Midbrain (tissue), 1 donor: ENCODE measurements at places on chromosomes 7 and 10.

GRCh38 chr10:133241501-133242205, 4.0 kb downstream of the VENTX start:
- DNase-seq: no peak

DNA sequence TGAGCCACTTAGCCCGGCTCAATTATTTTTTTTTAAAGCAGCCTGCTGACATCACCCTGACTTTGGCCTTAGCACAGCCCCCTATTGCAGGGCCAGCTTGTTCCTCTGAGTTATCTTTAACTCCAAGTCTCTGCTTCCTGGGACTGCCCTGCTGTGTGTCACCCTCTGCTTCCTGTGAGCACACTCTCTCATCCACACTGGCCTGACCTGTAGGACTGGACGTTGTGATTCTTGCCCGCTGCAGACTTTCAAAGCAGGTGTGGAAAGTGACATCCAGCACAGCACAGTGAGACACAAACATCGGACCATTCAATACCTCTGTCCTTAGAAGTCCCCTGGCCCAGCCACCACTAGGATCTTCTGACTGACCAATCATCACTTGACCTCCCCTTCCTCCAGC, 26.4 kb upstream of the HSPA12A start:
- no peak for DNase-seq

DNA sequence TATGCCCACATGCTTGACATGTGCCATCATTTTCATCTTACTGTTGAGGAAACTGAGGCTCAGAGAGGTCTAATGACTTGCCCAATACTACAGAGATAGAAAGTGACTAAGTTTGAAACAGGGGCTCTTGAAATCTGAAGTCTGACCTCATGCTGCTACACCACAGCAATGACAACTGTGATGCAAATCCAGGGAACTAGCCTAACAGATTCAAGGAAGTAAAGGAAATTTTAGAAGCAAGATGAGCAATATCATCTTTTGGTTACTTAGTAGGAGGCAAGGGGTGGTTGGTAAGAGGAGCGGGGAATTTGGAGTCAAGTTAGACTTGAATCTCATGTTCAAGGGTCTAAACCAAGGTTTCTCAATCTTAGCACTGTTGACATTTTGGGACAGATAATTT, 26.3 kb upstream of the OSBPL3 start:
- DNase-seq: no peak

GRCh38 chr7:19213746-19214145, 68.5 kb upstream of the FERD3L start:
- no peak for DNase-seq

DNA sequence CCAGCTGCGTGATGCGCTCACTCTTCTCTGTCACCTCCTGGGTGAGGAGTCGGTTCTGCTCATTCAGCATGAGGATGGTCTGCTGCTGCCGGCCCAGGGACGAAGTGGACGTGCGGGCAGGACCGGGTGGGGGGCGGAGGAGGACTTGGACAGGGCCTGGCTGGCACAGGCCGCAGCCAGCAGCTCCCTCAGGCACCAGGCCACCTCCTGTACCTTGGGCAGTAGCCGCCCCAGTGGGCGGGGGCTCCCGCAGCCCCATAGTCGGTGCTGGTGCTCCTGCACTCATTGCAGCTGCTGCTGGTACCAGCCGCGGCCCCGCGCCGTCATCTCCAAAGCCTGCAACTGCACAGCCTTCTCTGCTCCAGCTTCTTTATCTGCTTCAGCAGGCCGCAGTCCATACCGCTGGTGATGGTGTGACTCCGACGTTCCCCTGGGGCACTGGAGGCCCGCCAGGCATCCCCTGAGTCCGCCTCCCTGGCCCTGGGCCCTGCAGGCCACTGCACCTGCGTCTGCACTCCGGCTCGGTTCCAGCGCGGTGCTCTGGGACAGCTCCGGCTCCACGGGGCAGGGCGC, 884.9 kb upstream of the ZNF722 start:
- no peak for DNase-seq

DNA sequence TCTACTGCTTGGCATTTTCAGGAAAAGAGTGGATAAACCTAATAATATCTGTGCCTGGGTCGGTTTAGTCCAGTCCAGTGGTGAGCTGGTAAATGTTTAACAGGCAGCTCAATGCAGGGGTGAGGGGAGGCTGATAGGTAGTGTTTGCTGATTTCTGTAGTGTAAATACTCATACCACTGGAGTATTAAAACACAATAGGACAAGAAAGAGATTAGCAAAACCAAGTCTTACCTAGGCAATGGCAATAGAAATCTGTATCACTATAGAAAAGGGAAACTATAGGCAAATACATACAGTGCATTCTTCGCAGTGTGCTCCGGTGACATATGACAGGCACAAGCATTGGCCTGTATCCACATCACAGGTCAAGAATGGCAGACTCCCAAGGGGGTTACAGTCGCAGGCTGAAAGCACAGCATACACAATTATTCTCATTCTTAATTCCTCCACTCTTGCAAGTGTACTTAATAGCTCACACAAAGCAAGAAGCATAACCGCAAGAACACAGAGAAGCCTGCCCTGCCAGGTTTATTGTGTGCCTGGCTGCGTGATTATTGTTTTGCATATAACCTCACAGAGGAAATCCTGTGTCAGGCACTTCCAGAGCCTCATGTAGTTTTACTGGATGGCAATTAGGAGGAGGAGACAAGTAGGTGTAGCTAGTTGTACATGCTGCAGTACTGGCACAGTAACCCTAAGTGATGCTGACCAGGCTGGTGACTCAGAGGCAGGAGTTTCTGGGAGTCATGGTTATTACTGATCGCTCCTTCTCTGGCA, 35.0 kb downstream of the LAMB4 start:
- DNase-seq: no peak

- no peak for DNase-seq
Observed at GRCh38 chr10:77770868-77771175, 133.2 kb upstream of the KCNMA1 start.

GRCh38 chr10:29430101-29430500, 141.2 kb downstream of the LYZL1 start:
- no peak for DNase-seq

GRCh38 chr7:87128861-87129267, 23.4 kb upstream of the DMTF1 start:
- no peak for DNase-seq

- no peak for DNase-seq
Observed at GRCh38 chr10:79378647-79379511, 31.6 kb downstream of the PPIF start.

DNA sequence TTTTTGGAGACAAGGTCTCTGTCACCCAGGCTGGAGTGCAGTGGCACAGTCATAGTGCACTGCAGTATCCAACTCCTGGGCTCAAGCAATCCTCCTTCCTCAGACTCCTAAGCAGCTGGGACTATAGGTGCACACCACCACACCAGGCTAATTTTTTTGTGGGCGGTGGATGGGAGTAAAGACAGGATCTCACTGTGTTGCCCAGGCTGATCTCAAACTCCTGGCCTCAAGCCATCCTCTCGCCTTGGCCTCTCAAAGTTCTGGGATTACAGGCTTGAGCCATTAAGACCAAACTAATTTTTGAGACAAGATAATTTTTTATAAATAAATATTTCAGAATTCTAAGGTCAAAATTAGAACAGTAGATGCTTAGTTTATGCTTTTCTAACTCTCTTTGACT, 80.8 kb upstream of the CAPZA2 start:
- DNase-seq: no peak

DNA sequence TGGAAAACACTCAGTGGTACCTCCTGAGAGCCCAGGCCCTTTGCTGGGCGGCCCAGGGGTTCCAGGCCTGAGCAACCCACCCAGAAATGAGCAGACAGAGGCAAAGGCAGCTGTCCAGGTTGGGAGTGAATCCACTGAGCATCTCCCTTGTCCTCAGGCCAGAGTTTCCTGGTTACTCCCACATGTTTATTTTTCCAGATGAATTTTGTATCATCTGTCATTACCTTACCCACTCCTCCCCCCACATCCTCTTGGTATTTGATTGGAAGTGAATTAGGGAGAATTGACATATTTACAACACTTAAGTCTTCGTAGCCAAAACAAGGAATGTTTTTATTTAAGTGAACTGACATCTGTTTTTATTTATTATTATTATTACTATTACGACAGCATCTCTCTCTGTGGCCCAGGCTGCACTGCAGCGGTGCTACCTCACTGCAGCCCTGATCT, 13.2 kb upstream of the LMBR1 start:
- no peak for DNase-seq

DNA sequence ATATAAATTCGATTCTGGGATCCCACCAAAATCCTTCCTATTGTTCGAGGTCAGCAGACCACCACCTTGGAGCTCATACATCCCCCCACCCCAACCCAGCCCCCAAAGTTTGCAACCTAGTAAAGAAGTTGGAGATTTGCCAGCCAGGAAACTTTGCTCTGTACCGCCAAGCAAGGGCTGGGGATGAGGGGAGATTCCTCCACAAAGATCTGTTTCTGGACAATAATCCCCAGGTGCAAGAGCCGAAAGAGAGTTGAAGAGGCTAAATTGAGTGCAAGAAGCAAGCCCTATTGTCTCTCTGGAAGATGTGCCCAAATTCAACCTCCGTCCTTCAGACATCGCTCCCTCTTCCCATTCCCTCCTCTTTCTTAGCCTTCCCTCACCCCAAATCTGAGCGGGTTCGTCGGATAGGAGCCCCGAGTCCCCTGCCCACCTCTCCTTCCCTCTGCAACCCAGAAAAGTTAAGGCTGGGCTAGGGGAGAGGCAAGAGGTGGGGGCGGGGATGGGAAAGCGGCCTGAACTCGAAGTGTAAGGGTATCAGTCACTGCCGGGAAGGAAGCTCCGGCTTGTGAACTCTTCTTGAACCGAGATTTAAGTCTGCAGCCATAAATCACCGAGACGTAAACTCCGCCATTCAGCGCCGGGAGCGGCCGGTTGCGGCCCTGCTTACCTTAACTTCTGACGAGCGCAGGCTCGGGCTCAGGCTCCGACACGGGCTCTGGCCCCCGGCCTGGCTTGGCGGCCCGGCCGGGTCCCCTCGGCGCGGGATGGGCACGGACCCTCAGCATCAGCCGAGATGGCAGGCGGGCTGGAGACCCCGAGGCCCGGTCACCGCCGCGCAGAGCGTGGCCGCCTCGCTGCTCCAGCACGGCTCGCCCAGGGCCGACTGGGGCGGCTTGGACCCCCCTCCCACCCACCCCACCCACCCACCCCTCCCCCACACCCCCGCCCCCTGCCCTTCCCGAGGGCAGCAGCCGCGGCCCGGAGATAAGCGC, 10.8 kb upstream of the HOXA2 start:
- DNase-seq: no peak

DNA sequence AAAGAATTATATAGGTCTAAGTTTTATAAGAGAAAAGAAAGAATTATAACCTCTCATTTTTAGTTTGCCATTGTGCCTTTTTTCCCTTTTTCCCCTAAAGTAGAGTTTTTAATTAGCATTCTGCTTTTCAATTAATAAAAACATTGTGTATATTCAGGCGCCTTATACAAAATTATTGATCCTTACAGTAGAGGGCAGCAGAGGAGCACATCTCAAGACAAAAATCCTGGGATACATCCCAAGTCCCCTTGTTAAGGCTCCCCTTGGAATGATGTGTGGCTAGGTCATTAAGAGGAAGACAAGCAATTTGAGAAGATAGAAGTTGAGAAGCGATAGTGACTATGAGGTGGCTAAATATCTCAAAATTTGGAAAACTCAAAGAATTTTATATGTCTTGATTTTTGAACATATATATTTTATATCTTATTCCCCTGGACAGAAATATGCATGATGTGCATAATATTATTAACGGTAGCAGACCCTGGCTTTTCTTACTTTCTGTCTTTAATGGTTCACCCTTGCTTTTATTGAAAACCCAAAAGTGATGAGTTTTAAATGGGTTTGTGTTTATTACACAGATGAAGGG, 19.1 kb upstream of the TPK1 start:
- no peak for DNase-seq

DNA sequence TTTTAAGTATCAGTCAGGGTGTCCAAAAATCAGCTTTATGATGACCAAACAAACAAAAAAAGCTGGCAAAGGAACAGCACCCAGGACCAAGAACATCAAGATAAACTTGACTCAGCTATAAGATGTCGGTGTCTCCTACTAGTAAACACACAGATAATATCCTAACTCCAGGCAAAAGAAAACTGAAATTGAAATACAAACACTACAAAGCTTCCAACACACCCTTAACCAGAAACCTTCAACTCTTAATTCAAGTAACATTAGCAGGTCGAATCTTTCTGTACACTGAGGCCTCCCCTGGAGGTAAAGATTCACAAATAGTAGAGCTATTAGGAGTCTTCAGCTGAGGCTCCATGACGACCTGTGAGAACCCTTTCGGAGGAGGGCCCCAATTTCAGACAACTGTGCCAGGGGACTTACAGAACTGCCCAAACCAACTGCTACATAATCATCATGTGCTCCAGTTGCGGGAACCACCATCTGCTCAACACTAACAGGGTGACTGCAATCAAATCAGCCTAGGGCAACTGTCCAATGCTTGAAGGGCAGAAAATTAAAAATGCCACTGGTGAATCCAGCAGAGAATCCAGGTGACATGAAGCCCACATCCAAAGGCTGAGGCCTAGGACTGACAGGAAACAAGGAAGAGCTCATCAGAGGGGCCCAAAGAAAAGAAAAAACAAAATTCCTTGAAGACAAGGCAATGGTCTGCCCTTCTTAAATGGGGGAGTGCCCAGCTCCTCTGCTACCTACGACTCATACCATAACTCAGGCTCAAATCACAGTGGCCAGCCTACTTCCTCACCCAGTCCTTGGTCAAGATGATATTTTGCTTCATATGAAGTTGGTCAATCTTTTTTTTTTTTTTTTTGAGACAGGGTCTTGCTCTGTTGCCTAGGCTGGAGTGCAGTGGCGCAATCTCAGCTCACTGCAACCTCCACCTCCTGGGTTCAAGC, 20.0 kb downstream of the XPNPEP1 start:
- no peak for DNase-seq

GRCh38 chr10:85012305-85012704, 683.9 kb downstream of the CCSER2 start:
- no peak for DNase-seq

- DNase-seq: no peak
Observed at GRCh38 chr10:3294919-3295581, 122.5 kb upstream of the PITRM1 start.

DNA sequence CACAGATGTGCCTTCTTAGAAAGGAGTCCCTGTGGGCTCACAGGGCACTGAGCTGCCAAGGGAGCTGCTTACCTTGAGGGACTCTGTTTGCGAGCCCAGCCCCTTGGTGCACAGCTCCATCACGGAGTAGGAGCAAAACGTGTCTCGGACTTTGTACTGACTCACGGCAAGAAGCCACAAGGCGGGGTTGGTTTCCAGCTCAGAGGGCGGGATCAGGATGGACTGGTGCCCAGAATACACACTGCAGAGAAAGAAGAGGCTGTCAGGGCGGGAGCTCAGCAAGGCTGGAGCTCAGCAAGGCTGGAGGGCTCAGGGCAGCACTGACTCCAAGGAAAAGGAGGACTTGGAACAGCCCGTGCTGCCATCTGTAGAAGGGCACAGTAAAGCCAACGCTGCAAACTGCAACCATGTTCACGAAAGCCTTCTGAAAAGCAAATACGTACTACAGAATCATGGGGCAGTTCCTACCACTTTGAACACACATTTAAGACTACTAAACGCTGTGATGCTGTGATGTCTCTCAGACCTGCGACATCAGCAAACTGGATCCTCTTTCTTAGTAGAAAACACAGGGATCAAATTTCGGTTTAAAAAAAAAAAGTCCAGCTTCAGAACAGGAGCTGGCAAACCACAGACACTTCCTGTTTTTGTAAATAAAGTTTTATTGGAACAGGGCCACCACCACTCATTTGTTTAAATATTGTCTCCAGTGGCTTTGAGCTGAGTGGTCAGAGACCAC, 194.3 kb downstream of the ZMYND11 start:
- DNase-seq: peak; percentile 83
